ENCODE measurements at places on chromosomes 5 and 9. TPM values are rescaled to one million over a fixed set of nuclear protein-coding genes. Genes with fewer than 3 reads are reported as not detected.

The SLC30A5 gene
- 76.7 TPM for total RNA-seq

The GABRA1 gene
- total RNA-seq: not detected

The SPATA31D4 gene
- total RNA-seq: not detected

GRCh38 chr5:95810305-95811125 lies 12.0 kb downstream of the GLRX start:
- no peak for DNase-seq

- peak; percentile 39 for DNase-seq
Observed at GRCh38 chr5:67206929-67207328, 10.3 kb upstream of the CD180 start.

GRCh38 chr5:165673499-165673898 lies 2168.1 kb downstream of the MAT2B start:
- no peak for DNase-seq

Data from thyroid gland (tissue), 4 donors.